Small intestine (tissue), 16 donors: ENCODE measurements at places on chromosomes 12 and 14. TPM values are rescaled to one million over a fixed set of nuclear protein-coding genes. Genes with fewer than 3 reads are reported as not detected.

GRCh38 chr14:22896760-22897159, 13.7 kb downstream of the REM2 start:
- no peak for DNase-seq

DNA sequence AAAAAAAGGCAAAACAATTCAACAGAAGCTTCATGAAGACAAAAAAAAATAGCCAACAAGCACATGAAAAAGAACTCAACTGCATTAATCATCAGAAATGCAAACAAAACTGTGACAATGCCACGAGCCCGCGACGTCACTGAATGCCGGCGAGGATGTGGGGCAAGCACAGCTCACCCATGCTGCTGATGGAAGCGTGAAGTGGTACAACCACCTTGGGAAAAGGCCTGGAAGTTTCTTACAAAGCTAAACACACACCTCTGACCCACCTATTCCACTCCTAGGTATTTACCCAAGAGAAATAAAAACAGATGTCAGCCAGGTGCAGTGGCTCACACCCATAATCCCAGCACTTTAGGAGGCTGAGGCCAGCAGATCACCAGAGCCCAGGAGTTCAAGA, 10.5 kb downstream of the BTBD6 start:
- peak; percentile 22 for DNase-seq

DNA sequence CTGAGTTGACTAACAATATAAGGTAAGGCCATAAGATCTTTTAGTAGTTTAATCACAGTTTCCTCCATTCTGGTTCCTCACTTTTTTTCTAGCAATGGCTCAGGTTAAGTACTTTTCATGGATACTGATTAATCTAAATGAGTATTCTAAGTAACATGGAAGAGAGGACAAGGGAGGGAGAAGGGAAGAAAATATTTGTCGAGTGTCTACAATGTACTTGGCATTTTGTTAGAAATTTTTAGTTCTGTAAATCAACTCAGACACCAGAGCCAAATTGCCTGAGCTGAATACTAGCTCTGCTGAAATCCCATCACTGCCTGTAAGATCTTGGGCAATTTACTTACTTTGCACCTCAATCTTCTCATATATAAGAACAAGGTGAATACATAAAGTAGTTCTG, 20.2 kb downstream of the RERG start:
- DNase-seq, result no peak

DNA sequence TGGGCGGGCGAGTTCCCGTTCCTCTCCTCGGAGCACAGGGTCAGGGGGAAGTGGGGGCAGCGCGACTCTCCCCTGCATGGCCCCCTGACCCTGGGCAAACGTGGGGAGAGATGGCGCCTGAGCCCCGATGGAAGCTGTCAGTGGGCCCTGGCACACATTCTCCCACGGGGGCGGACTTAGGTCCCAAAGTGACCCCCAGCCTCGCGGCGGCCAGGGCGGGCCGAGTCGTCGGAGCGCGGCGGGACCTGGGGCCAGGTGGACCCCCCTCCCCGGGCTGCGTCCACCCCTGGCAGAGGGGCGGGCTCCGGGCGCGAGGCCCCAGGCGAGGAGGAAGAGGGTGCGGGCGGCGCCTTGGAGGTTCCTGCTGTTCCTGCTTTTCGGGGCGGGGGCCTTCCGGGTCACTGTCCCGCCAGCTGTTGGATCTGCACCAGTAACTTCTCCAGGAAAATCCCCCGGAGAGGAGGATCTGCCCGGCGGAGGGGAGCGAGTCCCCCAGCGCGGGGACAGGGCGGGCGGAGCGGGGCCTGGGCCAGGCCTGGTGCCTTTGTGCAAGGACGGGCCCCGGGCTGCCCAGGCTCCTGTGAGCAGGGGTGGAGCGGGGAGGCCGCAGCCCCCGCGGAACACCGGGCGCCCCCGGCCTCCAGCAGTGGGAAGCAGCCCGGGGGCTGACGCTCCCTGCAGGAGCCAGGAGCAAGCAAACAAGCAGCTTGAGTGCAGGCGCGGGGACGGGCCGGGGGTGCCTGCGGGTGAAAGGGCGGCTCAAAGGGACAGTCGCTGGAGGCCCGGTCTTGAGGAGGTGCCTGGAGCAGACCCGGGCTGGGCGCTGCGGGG, 15.3 kb downstream of the TNFAIP2 start:
- DNase-seq, result peak; percentile 53

DNA sequence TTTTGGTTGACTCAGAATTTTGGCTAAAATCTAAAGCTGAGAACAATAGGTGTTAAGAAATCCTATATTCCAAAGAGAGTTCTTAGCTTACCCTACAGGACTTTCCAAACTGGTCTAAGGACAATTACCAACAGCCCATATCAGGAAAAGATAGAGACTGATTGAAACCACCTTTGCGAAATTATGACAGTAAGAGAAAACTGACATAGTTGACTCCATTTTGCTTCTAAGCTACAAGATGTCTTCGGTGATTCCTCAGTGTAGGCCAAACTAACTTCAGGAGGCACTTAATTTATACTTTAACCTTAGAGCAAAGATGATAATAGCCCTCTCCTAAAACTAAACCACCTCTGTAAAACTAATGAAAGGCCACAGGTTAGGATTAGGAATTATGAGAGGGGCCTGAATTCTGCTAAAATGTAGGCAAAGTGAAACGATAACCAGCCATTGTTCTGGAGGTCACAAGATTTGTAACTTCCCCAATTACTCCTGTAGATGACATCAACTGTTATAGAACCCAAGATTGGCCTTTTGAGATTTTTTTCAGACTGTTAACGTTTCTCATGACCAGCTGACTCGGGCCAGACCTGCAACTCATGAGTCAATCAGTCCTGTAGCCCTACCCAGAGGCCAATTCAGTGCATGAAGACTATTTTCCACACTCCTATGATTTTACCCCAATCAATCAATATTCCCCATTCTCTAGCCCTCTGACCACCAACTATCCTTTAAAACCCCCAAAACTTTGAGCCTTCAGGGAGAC, 43.0 kb downstream of the KLRG1 start:
- DNase-seq, result no peak

GRCh38 chr14:96902004-96902403, 104.8 kb downstream of the VRK1 start:
- DNase-seq, result no peak

GRCh38 chr12:1630133-1630826, 1.2 kb downstream of the WNT5B start:
- DNase-seq, result peak; percentile 64

DNA sequence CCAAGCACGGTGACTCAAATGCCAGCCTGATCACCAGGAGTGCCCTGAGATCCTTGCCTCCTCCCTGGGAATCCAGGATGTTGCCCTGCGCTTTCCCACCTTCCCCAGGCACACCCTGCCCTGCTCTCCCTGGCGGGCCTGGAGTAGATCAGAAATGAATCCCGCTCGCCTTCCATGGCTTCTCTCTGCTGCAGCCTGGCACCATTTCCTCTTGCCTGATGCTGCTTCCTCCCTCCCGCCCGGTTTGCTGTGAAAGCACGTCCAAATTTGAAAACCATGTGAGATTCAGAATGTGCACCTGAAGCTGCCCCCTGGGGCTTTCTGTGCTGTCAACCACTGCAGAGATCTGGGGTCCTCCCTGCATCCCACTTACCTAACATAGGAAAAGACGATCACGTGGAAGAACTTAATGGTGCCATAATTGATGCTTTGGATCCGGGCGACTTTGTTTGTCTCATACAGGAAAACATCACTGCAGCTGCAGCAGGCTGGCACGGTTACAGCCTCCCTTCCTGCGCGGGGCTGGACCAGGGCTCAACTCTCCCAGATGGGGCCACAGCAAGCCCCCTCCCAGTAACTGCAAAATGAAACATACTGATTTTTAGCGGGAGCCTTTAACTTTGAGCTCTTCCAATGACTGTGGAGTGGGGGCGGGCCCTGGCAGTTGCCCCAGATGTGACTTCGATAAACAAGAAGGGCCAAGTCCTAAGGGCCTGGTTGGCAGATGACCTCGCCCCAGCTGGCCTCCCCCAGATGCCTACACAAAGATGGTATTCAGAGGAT, 24.9 kb upstream of the C12orf76 start:
- no peak for DNase-seq

DNA sequence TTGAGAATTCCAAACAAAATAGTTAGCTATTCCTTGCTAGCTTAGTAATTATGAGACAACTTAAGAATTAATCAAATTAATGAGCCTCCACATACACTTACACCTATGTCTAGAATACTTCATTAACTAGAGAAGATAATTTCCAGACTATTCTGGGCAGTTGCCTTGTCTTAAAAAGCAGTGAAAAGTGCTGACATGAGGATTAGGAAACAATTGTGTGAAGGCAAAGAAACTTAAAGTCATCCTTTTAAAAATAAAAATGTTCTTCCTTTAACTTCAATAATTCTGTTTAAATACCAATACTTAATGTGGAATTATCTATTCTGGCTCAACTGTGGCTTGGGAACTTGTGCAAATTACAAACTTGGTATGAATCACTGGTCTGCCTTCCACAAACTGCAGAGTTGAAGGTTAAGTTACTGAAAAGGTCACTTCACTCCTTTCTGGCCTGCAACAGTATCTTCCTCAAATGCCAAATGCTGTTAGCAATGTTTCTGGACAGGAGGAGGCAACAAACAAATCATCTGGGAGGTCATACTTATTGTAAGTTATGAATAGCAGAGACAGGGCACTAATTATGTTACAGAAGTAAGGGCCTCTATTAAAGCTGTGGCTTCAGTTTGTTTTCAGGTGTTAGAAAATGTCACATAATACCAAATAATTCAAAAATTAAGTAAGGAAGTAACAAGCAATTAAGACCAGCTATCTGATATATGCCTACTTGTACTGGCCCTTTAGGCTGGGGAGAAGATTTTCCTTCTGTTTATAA, 19.2 kb downstream of the PPTC7 start:
- no peak for DNase-seq

GRCh38 chr12:65670775-65671174, 153.5 kb upstream of the HMGA2 start:
- no peak for DNase-seq

DNA sequence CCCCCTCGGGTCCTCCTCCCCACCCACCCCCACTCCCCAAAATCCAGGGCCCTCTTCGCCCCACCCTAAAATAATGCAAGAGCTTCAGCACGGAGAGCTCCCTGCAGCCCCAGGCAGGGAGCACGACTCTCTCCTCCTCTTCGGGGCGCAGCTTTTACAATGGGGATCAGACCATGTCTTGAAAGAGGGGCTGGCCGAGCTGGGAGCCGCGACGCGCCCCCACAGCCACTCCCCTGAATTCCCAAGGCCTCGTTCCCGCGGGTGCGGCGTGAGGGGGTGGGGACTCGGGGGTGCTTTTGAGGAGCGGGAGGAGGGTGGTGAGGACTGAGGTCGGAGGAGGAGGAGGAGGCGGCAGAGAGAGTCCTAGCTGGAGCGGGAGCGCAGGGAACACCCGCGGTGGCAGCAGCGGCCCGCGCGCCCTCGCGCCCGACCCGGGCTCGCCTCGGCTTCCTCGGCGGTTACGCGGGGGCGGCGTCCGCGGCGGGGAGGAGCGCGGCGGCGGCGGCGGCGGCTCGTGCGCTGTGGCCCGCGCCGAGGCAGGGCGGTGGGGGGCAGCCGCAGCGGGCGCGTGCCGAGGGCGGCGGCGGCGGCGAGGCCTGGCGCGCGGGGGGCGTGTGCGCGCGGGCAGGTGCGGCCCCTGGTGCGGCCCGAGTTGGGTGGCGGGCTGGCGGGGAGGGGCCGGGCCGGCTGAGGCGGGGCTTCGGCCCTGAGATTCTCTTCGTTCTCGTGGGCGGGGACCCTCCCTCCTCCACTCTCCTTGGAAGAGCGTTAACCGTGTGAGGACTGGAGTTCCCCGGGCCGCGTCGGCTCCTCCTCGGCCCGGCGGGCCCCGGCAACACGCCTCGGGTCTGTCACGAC, at the start of gene ANKS1B:
TSS of gene ANKS1B (minus strand) at position 666 of the 858 bp plus-strand sequence. CDS start 699 bp downstream, outside the sequence.
- DNase-seq, result peak; percentile 11

KIF26A gene
- 4.8 TPM for polyA plus RNA-seq

SERPINA4 gene
- polyA plus RNA-seq, result 1.2 TPM

GLIPR1L2 gene
- polyA plus RNA-seq, result not detected
